Bronchial epithelial cell (primary cell): ENCODE measurements at places on chromosomes 16 and 17. TPM values are rescaled to one million over a fixed set of nuclear protein-coding genes. Genes with fewer than 3 reads are reported as not detected.

SNX20 gene
- not detected in 2 replicates for total RNA-seq

RAB37 gene
- under 0.01 and 0.38 TPM in 2 replicates for total RNA-seq

WSCD1 gene
- 0.13 and 0.26 TPM in 2 replicates for total RNA-seq

TNS4 gene
- total RNA-seq = 22.0 and 27.1 TPM in 2 replicates

GLTPD2 gene
- not detected in 2 replicates for total RNA-seq

UTP18 gene
- total RNA-seq = 31.9 and 42.1 TPM in 2 replicates

PRPSAP1 gene
- 29.2 and 30.5 TPM in 2 replicates for total RNA-seq

SRCIN1 gene
- under 0.01 and 0.64 TPM in 2 replicates for total RNA-seq

SLC5A10 gene
- 0.13 TPM in 1 of 2 replicates, not detected in the other for total RNA-seq

HAS3 gene
- 4.7 and 8.4 TPM in 2 replicates for total RNA-seq

SBK1 gene
- under 0.01 TPM in 2 replicates for total RNA-seq

SMTNL2 gene
- total RNA-seq = not detected in 2 replicates

SDR42E2 gene
- total RNA-seq = not detected in 2 replicates

CD300LB gene
- not detected in 2 replicates for total RNA-seq

KRTAP9-2 gene
- not detected in 2 replicates for total RNA-seq

CHST4 gene
- total RNA-seq = under 0.01 and 0.26 TPM in 2 replicates

DOC2B gene
- total RNA-seq = 0.26 and 2.7 TPM in 2 replicates

RFFL gene
- total RNA-seq = 8.4 and 20.1 TPM in 2 replicates

REXO5 gene
- total RNA-seq = 1.1 and 2.4 TPM in 2 replicates

LGALS9B gene
- total RNA-seq = under 0.01 and 0.26 TPM in 2 replicates

TACO1 gene
- total RNA-seq = 11.5 and 11.6 TPM in 2 replicates

KREMEN2 gene
- total RNA-seq = 1.1 and 1.2 TPM in 2 replicates

EPN3 gene
- total RNA-seq = 2.9 and 10.9 TPM in 2 replicates

ABCC6 gene
- under 0.01 TPM in 1 of 2 replicates, not detected in the other for total RNA-seq

SCIMP gene
- not detected in 2 replicates for total RNA-seq

TEKT3 gene
- total RNA-seq = not detected in 2 replicates

TBC1D3K gene
- not detected in 2 replicates for total RNA-seq

GAS2L2 gene
- under 0.01 TPM in 1 of 2 replicates, not detected in the other for total RNA-seq

CCDC200 gene
- not detected in 2 replicates for total RNA-seq

MEIOC gene
- not detected in 2 replicates for total RNA-seq

KLHL10 gene
- total RNA-seq = under 0.01 and 0.13 TPM in 2 replicates

ACSM2A gene
- not detected in 2 replicates for total RNA-seq

GALR2 gene
- not detected in 2 replicates for total RNA-seq

TPSD1 gene
- total RNA-seq = not detected in 2 replicates

KCNG4 gene
- total RNA-seq = not detected in 2 replicates

TEX19 gene
- total RNA-seq = not detected in 2 replicates

CDH1 gene
- total RNA-seq = 250 and 360 TPM in 2 replicates

BOLA2B gene
- 45.7 and 235 TPM in 2 replicates for total RNA-seq

ZNF205 gene
- total RNA-seq = 17.5 and 22.4 TPM in 2 replicates

KRT25 gene
- total RNA-seq = not detected in 2 replicates

CACNG4 gene
- total RNA-seq = not detected in 2 replicates

FAM171A2 gene
- 0.53 and 0.90 TPM in 2 replicates for total RNA-seq

SMIM22 gene
- total RNA-seq = 0.79 and 9.0 TPM in 2 replicates

OR1F1 gene
- total RNA-seq = not detected in 2 replicates

TP53TG3F gene
- total RNA-seq = not detected in 2 replicates

DNAH9 gene
- under 0.01 and 0.26 TPM in 2 replicates for total RNA-seq

ADAD2 gene
- total RNA-seq = not detected in 2 replicates

CCL3 gene
- not detected in 2 replicates for total RNA-seq

RPS2 gene
- 5,082 and 6,563 TPM in 2 replicates for total RNA-seq

EVI2B gene
- total RNA-seq = not detected in 2 replicates

NEK8 gene
- total RNA-seq = 3.1 and 3.2 TPM in 2 replicates

BCL7C gene
- 24.7 and 50.1 TPM in 2 replicates for total RNA-seq

SLFN12 gene
- total RNA-seq = 2.3 and 4.2 TPM in 2 replicates

KRTAP16-1 gene
- total RNA-seq = not detected in 2 replicates

KRT12 gene
- total RNA-seq = not detected in 2 replicates

DBNDD1 gene
- total RNA-seq = 1.3 and 5.6 TPM in 2 replicates
